Caudate nucleus (tissue), 63 donors: ENCODE measurements at places on chromosomes 2 and 18.

GRCh38 chr2:223591596-223591995 is 10.6 kb downstream of the SCG2 start:
- DNase-seq = no peak

- DNase-seq = no peak
These were observed 17.0 kb downstream of the WDPCP start for GRCh38 chr2:63571291-63571690.

DNA sequence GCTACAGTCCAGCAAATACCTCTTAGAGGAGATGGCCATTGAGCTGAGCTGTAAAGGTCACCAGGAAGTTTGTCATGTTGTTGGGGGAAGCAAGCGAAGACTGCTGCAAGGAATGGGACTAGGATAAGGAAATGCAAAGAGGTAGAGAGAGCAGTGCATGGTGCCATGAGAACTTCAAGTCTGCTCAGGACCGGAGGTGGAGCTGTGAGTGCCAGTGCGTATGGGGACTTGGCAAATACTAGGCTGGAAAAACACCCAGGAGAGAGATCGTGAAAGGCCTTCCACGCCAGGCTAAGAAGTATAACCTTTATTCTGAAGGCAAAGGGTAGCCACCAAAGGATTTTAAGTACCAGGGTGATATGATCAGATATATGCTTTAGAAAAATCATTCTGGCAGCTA is 71.3 kb downstream of the MEIS1 start:
- DNase-seq = no peak

- no peak for DNase-seq
These were observed 23.3 kb downstream of the SIX3 start for GRCh38 chr2:44964752-44965236.

DNA sequence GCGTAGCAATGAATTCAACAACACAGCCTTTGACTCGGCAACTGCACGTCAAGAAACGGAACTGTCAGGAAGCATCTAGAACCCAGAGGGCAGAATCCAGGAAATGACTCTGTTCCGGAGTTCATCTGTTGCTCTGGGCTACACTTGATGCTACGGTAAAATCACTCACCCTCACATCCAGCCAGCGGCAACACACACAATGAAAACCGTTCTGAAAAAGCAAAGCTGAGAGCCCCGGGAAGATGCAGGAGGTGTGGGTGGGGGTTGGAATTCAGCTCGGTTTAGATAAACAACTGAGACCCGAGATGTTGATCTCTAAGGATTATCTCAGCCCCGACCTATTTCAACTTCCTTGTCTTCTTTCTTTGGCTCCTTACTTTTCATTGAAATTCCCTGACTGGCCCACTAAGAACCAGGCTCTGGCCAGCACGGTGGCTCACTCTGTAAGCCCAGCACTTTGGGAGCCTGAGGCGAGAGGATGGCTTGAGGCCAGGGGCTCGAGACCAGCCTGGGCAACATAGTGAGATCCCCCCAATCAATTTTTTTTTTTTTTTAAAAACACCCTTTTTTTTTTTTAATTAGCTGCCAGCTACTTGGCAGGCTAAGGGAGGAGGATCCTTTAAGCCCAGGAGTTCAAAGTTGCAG is 13.3 kb upstream of the RAB17 start:
- no peak for DNase-seq

GRCh38 chr2:217998926-217999594 is 3.7 kb downstream of the TNS1 start:
- no peak for DNase-seq

- no peak for DNase-seq
These were observed 22.2 kb upstream of the FAHD2A start for GRCh38 chr2:95380280-95380679.

- no peak for DNase-seq
These were observed 916 bp downstream of the TNFRSF11A start for GRCh38 chr18:62325806-62326645.

GRCh38 chr2:9440058-9440727 is 16.7 kb downstream of the CPSF3 start:
- no peak for DNase-seq

- peak; percentile 50 for DNase-seq
These were observed 582.4 kb upstream of the RAB6C start for GRCh38 chr2:129396980-129397599.

DNA sequence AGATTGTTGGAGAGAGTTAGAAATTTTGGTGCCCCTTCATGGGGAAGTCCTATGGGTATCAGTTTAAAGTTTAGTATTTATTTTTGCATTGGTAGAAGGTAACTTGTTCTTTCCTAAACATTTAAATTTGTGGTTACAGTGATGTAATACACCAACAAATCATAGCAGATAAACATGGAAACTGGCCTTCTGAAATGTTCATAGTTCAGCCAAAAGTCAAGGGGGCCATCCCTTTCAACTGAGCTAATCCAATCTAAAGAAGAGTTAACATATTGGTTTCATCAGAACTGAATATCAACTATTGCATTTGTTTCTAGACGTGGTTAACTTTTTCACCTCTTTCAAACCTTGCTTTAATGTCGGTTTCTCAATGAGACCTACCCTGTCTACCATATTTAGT is 46.3 kb downstream of the PPP1R1C start:
- no peak for DNase-seq

DNA sequence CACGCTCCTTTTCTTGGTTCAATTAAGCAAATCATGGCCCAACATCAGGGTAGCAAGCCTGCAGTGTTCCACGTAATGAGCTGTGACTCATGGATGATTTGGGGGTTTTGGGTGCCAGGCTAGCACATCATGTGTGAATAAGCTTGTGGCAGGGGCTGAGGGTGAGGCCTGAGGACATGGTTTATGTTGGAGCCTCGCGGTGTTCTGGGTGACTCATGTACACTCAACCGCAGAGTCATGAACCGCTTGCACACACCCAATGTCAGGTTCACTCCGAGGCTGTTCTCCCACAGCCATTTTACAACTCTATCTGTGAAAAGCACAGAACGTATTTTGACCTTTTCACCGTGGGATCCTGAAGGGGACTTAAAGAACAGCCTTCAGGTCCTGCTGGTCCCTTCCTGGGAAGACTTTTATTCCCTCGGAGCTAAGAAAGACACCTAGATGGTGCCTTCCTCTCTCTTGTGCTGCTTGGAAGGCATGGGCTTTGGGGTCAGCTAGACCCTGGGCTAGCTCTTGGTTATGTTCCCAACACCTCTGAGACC is 139.9 kb upstream of the ZEB2 start:
- no peak for DNase-seq

DNA sequence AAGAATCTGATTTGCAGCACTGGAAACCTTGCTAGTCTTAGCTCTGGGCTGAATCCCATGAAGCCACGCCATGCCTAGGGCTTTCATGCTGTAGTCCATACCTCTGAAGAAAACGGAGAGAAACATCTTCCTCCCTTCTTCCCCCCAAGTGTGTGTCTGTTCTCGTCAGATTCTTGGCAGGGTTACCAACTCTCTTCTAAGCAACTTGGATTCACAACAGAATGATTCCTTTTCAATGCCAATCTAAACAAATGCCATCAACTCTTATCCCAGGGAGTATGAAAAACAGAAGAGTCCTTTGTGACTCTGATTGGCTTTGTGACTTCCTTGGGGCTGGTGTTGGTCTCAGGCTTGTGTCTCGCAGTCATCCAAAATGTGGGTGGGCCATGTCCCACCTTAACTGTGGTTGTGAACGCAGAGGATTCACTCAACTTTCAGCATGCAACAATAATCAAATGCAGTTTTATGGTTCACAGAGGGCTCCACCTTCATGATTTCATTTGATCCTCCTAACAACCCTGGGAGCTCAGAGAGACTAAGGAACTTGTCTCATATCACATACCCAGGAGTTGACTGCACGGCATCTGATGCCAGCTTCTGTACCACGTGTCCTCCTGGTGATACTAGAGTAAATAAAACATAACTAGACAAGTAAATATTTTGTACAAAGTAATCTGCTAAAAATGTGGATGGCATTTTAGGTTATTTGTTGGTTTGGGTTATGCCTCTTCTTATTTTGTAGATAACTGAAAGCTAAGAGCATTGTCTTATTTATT is 186.0 kb upstream of the TNP1 start:
- no peak for DNase-seq

- no peak for DNase-seq
These were observed 28.8 kb upstream of the NEDD4L start for GRCh38 chr18:58015065-58015780.

GRCh38 chr2:45191976-45192375 is 182.7 kb upstream of the SIX2 start:
- DNase-seq = no peak

GRCh38 chr2:42648796-42649195 is 80.4 kb downstream of the MTA3 start:
- DNase-seq = no peak

DNA sequence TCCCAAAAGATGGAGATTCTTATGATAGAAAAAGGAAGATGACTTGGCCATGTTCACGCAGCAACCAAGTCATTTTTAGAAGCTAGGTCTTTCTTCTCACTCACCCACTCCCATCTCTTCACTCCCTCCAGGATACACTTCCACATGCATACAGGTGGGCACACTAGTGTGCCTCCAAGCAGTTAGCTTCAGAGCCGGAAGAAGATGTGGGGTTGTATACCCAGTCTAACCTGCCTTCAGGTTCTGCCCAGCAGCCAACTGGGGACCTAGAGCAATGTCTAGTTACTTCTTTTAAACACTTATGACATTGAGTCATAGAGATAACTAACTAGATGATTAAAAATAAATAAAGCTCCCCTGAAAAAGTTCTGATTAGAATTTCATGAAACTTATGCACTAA is 21.8 kb upstream of the TANK start:
- no peak for DNase-seq
